ENCODE measurements at places on chromosomes 6 and 20. TPM values are rescaled to one million over a fixed set of nuclear protein-coding genes. Genes with fewer than 3 reads are reported as not detected.

DNA sequence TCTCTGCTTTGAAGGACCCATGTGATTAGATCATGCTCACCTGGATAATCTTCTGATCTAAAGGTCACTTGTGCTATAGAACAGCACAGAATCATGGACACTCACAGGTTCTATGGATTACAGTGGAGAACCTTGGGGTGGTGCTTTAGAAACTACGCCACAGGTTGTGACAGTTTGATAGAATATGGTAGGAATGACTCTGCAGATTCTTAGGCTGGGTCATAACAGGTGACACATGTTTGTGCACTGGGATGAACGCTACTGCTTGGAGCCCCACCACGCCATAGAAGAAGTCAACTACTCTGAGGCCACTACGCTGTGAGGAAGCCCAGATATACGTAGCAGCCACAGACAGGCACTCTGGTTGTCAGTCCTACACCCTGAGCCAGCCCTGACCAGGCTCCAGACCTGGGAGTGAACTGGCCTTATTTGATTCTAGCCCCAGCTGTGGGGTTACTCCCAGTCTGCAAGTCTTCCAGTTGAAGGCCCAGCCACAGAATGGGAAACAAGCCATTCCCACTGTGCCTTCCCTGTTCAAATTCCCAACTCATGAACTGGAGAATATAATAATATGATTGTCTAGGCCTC, 99.0 kb upstream of the SLC24A3 start:
- no peak overlapping the region for H3K27ac ChIP-seq
- H3K27me3 ChIP-seq, result no peaks in the 10 kb centered on the region
- DNase-seq, result no peak
- H3K4me1 ChIP-seq, result no peaks in the 10 kb centered on the region
- H3K4me3 ChIP-seq, result no peak overlapping the region
- no peaks in the 10 kb centered on the region for H3K36me3 ChIP-seq

- H3K27me3 ChIP-seq, result peaks cover 4% of the 10 kb centered on the region
- no peak overlapping the region for H3K27ac ChIP-seq
- no peak for DNase-seq
- H3K36me3 ChIP-seq, result no peaks in the 10 kb centered on the region
- no peak overlapping the region for H3K4me3 ChIP-seq
- peaks cover 17% of the 10 kb centered on the region for H3K4me1 ChIP-seq
These were observed 9.8 kb upstream of the ZNF343 start for GRCh38 chr20:2518558-2518957.

- H3K4me3 ChIP-seq, result no peak overlapping the region
- no peaks in the 10 kb centered on the region for H3K27me3 ChIP-seq
- H3K27ac ChIP-seq, result peak overlapping the region; percentile 94
These were observed 93.7 kb upstream of the PTPN1 start for GRCh38 chr20:50416269-50417022.

DNA sequence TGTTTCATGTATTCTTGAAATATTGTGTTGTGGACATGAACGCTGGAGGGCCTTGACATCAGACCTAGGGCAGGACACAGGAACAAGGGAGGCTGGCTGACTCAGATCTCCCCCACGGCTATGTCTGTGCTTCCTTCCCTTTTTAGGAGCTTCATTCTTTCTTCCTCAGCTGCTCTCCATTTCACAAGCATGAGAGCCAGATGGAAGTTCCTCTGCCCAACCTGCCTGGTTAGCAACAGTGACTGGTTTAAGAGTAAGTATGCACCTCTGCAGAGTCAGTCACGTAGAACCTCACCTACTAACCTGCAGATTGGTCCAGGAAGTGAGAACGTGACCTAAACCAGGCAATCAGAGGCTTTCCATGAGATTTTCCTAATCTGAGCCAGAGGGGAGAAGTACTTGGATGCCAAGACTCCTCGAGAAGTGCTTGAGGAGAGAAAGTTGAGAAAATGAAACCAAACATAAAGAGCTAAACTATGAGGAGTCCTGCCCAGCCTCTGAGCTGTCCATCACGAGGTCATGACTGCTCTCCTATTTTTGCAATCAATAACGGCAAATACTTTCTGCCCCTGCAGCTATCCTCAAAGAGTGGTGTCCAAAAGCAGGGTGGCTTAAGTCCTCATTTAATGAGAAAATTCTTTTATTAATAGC, 465.2 kb upstream of the CITED2 start:
- no peaks in the 10 kb centered on the region for H3K27me3 ChIP-seq
- DNase-seq, result no peak
- H3K27ac ChIP-seq, result no peak overlapping the region
- no peaks in the 10 kb centered on the region for H3K4me1 ChIP-seq

- H3K4me1 ChIP-seq, result no peaks in the 10 kb centered on the region
- no peak overlapping the region for H3K27ac ChIP-seq
- H3K27me3 ChIP-seq, result no peaks in the 10 kb centered on the region
- no peak overlapping the region for H3K4me3 ChIP-seq
These were observed 2.5 kb upstream of the HLA-DRA start for GRCh38 chr6:32436995-32437836.

The EDEM2 gene
- total RNA-seq, result 15.8 TPM

The PRR3 gene
- total RNA-seq, result 0.89 TPM

All from stomach (tissue), 19 donors.